ENCODE measurements at places on chromosomes 1 and 21.

DNA sequence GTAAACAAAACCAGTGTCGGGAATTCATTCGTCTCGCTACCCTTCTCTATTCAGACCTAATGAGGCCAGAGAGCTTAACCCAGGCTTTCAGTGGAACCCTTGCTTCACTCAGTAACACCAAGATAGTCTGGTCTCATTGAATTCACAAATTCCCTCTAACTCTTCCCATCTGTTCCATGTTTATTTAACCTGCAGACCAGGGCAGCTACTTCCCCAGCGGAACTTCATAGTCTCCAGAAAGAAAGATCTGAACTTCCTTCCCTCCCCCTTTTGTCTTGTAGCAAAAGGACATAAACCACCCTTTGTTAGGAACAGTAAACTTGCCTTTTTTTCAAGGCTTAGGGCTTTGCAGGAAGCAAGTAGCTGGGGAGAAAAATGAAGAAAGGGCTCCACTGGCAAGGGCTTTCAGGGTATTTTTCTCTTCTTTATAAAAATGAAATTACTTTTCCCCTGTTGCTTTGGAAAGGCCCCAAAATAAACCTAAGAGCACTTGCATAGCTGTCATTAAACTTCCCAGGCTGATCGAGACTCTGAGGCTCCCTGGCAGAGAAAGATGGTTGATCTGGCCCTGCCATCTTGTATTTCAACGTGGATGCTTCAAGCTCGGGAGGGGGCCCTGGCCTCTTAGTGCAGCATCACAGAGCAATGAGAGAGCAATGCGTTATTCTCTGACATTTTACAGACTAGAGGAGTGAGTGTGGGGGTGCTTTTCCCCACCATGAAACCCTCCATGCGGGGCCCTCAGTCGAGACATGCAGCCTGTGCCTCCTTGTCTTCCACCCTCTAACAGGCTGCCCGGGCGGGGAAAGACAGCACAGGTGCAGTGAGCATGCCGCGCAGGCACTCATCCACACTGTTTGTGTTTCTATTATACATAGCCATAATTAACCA lies 30.0 kb downstream of the MIS18A start:
- DNase-seq, result peak; percentile 22

DNA sequence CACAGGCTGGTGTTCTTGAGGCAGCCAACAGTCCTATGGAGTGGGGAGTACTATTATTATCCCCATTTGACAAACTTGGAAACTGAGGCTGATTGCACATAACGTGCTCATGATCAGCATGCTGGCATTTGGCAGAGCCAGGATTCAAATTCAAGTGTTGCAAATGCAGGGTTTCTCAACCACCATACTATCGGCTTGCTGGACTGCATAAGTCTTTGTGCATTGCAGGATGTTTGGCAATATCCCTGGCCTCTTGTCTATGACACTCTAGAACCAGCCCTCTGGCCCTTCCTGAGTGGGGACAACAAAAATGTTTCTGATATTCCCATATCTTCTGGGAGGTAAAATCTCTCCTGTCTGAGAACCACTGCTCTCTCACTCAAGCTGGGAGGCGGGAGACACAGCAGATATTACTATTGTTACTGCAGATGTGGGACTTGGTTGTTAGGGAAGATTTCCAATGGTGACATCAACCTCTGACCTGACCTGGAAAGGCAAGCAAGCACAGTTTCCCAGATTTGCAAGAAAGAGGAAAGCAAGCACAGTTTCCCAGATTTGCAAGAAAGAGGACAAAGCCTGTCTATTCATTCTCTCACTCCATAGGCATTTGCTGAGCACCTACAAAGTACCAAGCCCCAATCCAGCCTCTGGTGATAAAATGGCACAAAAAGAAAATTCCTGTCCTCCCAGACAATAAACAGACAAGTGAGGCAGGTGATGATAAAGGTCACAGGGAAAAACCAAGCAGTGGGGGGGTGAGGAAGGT lies 1.0 kb upstream of the AADACL3 start:
- no peak for DNase-seq

- DNase-seq, result peak; percentile 19
Measured at GRCh38 chr1:177948336-177948972, 21.4 kb downstream of the SEC16B start.

- no peak for DNase-seq
Measured at GRCh38 chr1:205481629-205482151, 22.8 kb upstream of the CDK18 start.

DNA sequence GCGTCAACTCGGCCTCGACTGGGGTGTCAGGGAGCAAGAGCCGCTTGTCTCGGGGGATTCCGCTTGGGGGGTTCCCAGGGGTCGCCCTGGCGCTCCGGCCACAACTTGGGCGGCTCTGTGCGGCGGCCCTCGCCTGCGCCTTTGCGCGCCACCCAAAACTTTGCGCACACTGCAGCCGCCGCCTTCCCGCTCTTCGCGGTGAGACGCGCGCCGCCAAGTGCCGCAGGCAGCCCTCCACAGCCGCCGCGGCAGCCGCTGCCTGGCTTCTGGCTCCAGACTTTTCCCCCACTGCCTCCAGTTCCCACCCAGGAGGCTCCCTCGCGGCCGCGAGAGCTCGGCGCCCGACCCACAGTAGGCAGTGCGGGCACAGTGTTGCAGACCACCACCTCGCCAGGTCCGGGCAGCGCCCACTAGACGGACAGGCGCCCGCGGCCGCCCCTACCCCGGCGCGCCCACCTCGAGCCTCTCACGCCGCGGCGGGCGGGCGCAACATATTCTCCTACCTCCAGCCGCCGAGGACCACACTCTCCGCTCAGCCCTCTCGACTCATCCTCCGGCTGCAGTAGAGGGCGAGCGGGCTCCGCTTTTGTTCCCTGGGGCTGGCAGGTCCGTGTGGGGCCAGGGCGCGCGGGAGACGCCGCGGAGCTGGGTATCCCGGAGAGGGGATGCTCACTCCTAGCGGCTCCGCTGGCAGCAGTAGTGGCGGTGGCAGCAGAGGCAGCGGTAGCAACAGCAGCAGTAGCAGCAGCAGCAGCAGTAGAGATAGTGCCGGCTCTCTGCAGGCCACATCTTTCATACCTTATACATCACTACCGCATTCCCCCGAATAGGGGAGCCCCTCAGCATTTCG lies 296.6 kb downstream of the OMA1 start:
- DNase-seq, result peak; percentile 64

GRCh38 chr1:196387766-196388165 lies 220.5 kb downstream of the KCNT2 start:
- DNase-seq, result no peak

DNA sequence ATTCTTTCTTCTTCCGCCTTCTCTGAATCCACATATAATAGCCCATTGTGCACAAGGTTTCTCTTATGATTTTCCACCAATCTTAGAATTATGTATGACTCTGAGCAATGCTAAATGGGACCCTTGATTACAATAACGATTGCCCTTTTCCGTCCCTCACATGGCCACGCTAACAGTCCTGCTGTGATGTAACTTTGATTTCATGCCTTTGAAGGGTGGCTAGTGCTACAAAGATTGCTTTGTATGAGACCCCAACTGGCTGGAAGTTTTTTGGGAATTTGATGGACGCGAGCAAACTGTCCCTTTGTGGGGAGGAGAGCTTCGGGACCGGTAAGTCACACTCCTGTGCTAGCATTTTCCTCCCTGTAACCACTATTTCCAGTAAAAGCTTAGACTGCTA lies 45.3 kb downstream of the PGM1 start:
- DNase-seq, result no peak

DNA sequence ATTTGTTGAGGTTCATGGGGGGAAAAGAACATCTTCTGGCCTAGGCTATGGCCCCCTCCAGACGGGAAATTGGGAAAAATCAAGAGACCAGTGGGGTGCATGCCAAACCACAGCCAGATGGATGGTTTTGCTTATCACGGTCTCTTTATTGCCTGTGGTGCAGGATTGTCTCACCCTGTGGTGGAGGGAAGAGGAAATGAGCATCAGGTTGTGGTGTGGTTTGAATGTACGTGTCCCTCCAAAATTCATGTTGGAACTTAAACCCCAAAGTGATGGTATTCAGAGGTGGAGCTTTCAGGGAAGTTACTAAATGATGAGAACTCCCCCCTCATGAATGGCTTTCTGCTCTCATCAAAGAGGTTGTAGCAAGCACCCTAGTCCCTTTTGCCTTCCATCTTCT lies 525.7 kb downstream of the NPHP4 start:
- DNase-seq, result no peak

- DNase-seq, result no peak
Measured at GRCh38 chr1:178477373-178477772, 19.4 kb downstream of the CLEC20A start.

- no peak for DNase-seq
Measured at GRCh38 chr1:99004861-99005442, at the start of gene PLPPR5. Gene PLPPR5 (minus strand): TSS chr1:99004861. CDS start chr1:99004671, 190 bp downstream.

DNA sequence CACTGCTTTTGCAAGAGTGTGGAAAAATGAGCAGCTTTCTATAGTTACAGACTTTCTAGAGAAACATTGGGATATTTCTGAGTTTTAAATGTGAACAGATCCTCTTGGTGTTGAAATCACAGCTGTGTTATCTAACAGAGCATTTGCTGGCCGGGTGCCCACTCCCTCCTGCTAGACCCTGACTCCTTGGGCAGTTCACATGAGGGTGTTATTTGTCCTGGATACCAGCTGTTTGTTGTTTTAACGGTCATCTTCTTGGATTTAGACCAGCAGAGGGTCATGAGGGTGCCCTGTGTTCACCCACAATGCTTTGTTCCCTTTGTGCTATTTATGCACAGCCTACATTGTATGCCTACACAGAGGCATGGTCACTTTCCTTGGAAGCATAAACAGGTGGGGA lies 67.1 kb downstream of the CENPF start:
- no peak for DNase-seq
